ENCODE measurements at places on chromosomes 13 and 19. TPM values are rescaled to one million over a fixed set of nuclear protein-coding genes. Genes with fewer than 3 reads are reported as not detected.

- no peak overlapping the region for H3K4me3 ChIP-seq
- no peaks in the 10 kb centered on the region for H3K27me3 ChIP-seq
- peaks cover 5% of the 10 kb centered on the region for H3K4me1 ChIP-seq
- no peak overlapping the region for H3K27ac ChIP-seq
- no peaks in the 10 kb centered on the region for H3K36me3 ChIP-seq
- no peak for DNase-seq
Observed at GRCh38 chr13:59673286-59673685, 490.4 kb downstream of the DIAPH3 start.

- no peak for DNase-seq
- no peak overlapping the region for H3K4me3 ChIP-seq
- no peak overlapping the region for H3K27ac ChIP-seq
- no peaks in the 10 kb centered on the region for H3K27me3 ChIP-seq
Observed at GRCh38 chr19:35306473-35307246, 14.7 kb downstream of the MAG start.

- H3K4me1 ChIP-seq = no peaks in the 10 kb centered on the region
- DNase-seq = no peak
- no peak overlapping the region for H3K27ac ChIP-seq
Observed at GRCh38 chr19:34067861-34068271, 104.4 kb upstream of the LSM14A start.

Gene PRX
- 3.4 TPM for total RNA-seq

DNA sequence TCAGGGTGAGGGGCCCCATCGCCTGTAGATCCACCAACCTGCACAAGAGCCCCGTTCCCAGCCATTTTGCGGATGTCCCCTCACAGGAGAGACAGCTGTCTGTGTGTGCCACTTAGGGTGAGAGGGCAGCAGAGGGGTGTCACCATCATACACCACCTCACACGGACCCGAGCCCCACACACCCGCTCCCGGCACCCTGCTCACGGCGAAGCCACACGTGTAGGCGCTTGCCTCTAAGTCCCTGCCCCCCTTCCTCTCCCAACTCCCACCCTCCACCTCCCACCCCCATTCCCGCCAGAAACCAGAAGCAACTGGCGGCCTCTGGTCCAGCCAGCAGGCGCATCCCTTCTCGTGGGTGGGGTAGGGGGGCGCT, 4.0 kb upstream of the DPF1 start:
- no peak overlapping the region for H3K4me3 ChIP-seq
- H3K4me1 ChIP-seq = peaks cover 19% of the 10 kb centered on the region
- H3K36me3 ChIP-seq = no peaks in the 10 kb centered on the region
- DNase-seq = no peak

All from CD4-positive, alpha-beta memory T cell (primary cell).